ENCODE measurements at places on chromosomes 16 and 17.

- no peak for DNase-seq
Observed at GRCh38 chr17:62876673-62877405, 68.7 kb upstream of the MARCHF10 start.

- no peak for DNase-seq
Observed at GRCh38 chr16:85515830-85516397, 97.2 kb upstream of the GSE1 start.

DNA sequence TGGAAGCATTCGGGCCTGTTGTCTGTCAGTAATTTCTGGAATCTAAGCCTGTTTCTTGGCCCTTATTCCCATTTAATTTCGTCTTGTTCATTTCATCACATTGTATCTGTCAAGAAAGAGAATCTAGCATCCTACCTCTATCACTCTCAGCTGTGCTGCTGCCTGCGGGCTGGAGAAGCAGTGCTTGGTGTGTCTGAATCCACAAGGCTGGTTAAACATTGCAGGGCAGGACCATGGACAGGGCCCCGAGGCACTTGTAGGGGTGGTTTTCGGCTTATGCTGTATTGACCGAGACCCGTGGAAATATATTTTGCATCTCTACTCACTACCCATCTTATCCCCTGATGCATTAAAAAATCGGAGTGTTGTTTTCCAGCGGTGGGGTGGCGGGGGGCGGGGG is 3.1 kb downstream of the RAB11FIP4 start:
- no peak for DNase-seq

GRCh38 chr17:74053712-74054078 is 149.8 kb upstream of the RPL38 start:
- no peak for DNase-seq

GRCh38 chr17:44847586-44847985 is at the start of gene HIGD1B:
Gene HIGD1B (plus strand): TSS chr17:44847883. CDS start chr17:44848153, 270 bp downstream.
- no peak for DNase-seq

- DNase-seq, result no peak
Observed at GRCh38 chr17:65564793-65565192, 3.3 kb upstream of the AXIN2 start.

- DNase-seq, result no peak
Observed at GRCh38 chr17:7651097-7651664, 455 bp downstream of the ATP1B2 start.

- DNase-seq, result no peak
Observed at GRCh38 chr16:23837553-23838308, 1.9 kb downstream of the PRKCB start.

DNA sequence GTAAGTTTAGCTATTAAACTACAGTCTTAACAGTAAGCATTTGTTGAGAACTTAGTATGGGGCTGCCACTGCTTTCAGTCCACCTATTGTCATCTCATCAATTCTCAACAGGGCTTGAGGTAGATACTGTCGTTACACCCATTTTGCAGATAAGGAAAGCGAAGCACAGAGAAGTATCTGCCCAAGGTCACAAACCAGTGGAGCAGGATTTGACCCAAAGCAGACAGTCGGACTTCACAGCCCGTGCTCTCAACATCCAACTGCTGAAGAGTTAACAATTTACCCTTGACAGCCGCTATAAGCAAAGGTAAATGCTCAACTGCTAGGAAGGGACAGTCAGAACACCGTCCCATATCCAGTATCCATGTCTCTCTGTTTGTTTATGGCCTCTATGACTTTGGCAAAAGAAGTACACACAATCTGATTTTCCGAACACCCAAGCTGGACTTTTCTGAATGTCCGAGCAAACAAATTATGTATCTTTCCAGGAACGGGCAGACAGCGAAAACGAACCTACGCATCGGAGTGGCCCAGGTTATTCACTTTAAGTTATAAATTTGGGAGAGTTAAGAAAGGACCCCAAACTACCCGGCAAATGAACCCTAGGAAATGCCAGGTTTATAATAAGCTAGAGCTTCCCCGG is 1.2 kb downstream of the SIAH1 start:
- DNase-seq, result peak; percentile 48

GRCh38 chr16:14609716-14610115 is 20.3 kb downstream of the PARN start:
- no peak for DNase-seq

GRCh38 chr16:9978160-9978725 is 204.0 kb downstream of the GRIN2A start:
- DNase-seq, result no peak
